ENCODE measurements at places on chromosomes 6 and 20. TPM values are rescaled to one million over a fixed set of nuclear protein-coding genes. Genes with fewer than 3 reads are reported as not detected.

- H3K4me3 ChIP-seq, result no peak overlapping the region
- DNase-seq, result no peak
- H3K27me3 ChIP-seq, result no peaks in the 10 kb centered on the region
- no peaks in the 10 kb centered on the region for H3K36me3 ChIP-seq
- H3K4me1 ChIP-seq, result peaks cover 49% of the 10 kb centered on the region
Measured at GRCh38 chr6:6586671-6587526, 1.6 kb upstream of the LY86 start.

DNA sequence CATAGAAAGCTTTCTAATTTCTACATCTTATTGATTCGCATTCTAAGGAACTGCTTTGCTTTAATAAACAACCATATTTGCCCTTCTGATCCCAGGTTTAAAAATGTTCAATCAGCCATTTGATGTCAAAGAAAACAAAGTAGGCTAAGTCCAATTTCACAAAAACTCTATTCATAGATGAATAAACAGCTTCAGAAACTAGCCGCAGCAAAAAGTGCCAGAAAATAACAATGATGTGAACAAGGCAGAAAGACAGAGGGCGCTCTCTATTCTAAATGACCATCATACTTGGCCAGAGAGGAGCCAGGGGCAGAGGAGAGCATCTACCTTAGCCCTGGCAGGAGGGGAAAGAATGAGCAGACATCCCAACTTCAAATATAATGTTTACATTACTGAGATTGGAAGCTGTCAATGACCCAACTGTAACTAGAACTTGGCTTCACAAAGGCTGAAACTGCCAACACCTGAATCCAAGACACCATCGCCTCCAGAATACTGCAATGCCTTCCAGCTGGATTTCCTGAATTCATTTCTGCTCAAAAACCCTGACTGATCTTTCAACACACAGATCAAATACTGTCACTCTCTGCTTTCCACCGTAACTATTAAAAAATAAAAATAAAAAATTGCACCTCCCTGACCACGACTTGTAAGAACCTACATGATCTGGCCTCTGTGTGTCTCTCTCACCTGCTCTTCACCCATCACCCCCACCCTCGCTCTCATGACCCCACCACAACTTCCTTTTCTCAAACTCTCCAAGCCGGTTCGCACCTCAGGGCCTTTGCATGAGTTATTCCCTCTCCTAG, 9.5 kb downstream of the CNKSR3 start:
- no peaks in the 10 kb centered on the region for H3K36me3 ChIP-seq
- H3K27ac ChIP-seq, result no peak overlapping the region
- H3K4me1 ChIP-seq, result peaks cover 7% of the 10 kb centered on the region
- no peak overlapping the region for H3K4me3 ChIP-seq
- no peak for DNase-seq
- no peaks in the 10 kb centered on the region for H3K27me3 ChIP-seq

DNA sequence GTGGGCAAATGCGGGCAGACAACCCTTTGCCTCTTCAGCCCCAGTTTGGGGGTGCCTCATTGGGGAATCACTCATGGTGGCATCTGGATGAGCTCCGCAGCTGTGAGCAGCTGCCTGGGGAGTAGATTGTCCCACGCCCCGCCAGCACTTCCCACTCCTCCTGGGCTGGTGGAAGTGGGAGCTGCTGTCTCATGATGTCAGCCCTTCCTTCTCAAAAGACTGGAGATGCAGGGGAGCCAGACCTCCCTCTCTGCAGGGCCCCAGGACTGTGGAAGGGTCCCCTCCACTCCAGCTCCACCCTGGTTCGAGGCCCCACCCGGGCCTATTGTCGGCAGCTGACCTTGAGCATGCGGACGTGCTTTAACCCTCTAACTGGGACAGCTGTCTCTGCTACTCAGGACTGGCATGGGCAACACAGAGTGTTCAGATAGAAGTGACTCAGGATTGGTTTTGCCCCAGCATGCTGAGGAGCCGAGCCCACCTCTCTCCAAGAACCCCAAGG, 2.0 kb downstream of the UNC93A start:
- H3K27me3 ChIP-seq, result no peaks in the 10 kb centered on the region
- no peak overlapping the region for H3K4me3 ChIP-seq
- no peaks in the 10 kb centered on the region for H3K36me3 ChIP-seq
- H3K4me1 ChIP-seq, result no peaks in the 10 kb centered on the region

ADGRF1 gene
- not detected for total RNA-seq

DNA sequence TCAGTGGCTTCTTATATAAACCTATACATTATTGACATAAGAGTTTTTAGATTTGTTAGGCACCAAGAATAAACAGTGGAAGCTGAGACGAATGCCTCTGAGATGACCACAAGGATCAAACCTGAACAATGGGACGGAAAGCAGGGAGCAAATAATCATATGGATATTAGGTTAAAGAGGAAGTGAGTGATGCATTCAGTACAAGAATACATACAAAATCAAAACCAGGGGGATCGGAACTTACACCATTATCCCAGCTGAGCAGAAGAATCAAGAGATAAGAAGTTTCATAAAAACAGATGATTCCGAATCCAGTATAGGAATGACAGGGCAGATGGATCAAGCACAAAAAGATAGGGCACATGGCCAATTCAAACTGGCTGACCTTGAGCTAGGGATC, 21.9 kb upstream of the CNKSR3 start:
- no peak for DNase-seq
- no peaks in the 10 kb centered on the region for H3K27me3 ChIP-seq
- H3K4me3 ChIP-seq, result no peak overlapping the region
- no peak overlapping the region for H3K27ac ChIP-seq
- H3K36me3 ChIP-seq, result no peaks in the 10 kb centered on the region

- peaks cover 9% of the 10 kb centered on the region for H3K36me3 ChIP-seq
- DNase-seq, result no peak
- H3K27ac ChIP-seq, result peak overlapping the region; percentile 36
- H3K4me1 ChIP-seq, result peaks cover 68% of the 10 kb centered on the region
Measured at GRCh38 chr20:32528905-32529670, 56.0 kb downstream of the NOL4L start.

ANKEF1 gene
- 1.8 TPM for total RNA-seq

DEFB124 gene
- total RNA-seq, result not detected

- peak overlapping the region; percentile 43 for H3K4me3 ChIP-seq
- no peaks in the 10 kb centered on the region for H3K27me3 ChIP-seq
- H3K36me3 ChIP-seq, result peaks cover 7% of the 10 kb centered on the region
- H3K4me1 ChIP-seq, result peaks cover 60% of the 10 kb centered on the region
- DNase-seq, result no peak
Measured at GRCh38 chr6:111759331-111759835, 113.9 kb downstream of the FYN start.

GRCh38 chr6:49888742-49889431, 22.6 kb upstream of the CRISP1 start:
- H3K27ac ChIP-seq, result no peak overlapping the region
- DNase-seq, result no peak
- no peak overlapping the region for H3K4me3 ChIP-seq
- H3K36me3 ChIP-seq, result no peaks in the 10 kb centered on the region
- H3K4me1 ChIP-seq, result no peaks in the 10 kb centered on the region
- H3K27me3 ChIP-seq, result no peaks in the 10 kb centered on the region

DNA sequence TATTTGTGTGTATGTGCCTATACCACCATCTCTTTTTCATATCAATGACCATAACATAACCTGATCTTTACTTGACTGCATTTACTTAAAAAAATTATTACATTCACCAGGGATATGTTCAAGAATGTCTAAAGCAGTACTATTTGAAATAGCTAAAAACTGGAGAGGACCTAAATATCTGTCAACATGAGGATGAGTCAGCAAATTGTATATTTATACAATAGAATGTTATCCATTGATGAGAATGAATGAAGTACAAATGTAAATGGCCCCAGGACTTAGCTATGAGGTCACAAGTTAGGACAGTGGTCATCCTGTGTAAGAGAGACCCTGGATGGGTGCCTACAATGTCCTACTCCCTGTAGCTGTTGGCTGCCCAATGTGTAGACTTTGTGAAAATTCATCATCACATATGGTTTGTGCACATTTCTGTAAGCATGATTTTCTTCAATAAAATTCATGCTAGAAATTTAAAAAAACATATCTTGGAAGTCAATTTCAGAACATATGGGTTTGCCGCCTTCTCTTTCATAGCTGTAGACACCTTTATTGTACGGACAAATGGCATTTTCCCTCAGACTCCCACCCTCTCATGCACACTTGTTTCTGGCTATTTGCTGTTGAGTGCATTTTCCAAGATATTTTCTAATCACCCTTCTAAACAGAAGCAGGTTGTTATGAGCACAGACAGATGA, 202.4 kb downstream of the CDH26 start:
- DNase-seq, result no peak
- no peaks in the 10 kb centered on the region for H3K27me3 ChIP-seq
- H3K4me3 ChIP-seq, result no peak overlapping the region
- no peak overlapping the region for H3K27ac ChIP-seq

KCNG1 gene
- not detected for total RNA-seq

DNA sequence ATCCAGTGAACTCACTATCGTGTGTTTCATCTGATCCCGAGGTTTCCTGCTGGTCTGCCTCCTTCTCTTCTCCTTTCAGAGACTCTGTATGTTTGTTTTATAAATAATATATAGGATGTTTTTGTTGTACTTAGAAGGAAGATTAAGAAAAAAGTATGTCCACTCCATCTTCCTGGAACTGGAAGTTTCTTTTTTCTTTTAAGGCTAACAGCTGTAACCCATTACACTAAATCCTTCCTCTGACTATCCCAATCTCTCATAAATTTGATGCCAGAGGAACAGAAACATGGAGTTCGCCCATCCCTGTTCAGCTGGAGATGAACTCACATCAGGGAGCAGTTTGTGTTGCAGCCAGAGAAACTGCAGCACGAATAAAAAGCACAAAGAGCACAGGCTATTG, 20.7 kb downstream of the RIPK1 start:
- H3K27ac ChIP-seq, result peak overlapping the region; percentile 23
- H3K4me1 ChIP-seq, result peaks cover 13% of the 10 kb centered on the region
- peaks cover 46% of the 10 kb centered on the region for H3K36me3 ChIP-seq
- no peaks in the 10 kb centered on the region for H3K27me3 ChIP-seq

- H3K27ac ChIP-seq, result no peak overlapping the region
- no peaks in the 10 kb centered on the region for H3K4me1 ChIP-seq
- no peak overlapping the region for H3K4me3 ChIP-seq
- no peaks in the 10 kb centered on the region for H3K36me3 ChIP-seq
Measured at GRCh38 chr6:5759571-5759970, 247.2 kb downstream of the NRN1 start.

- H3K27ac ChIP-seq, result no peak overlapping the region
- no peaks in the 10 kb centered on the region for H3K4me1 ChIP-seq
Measured at GRCh38 chr6:75818098-75818855, 69.2 kb downstream of the MYO6 start.

TMEM200A gene
- total RNA-seq, result 0.52 TPM

FAM229B gene
- 0.99 TPM for total RNA-seq

DNA sequence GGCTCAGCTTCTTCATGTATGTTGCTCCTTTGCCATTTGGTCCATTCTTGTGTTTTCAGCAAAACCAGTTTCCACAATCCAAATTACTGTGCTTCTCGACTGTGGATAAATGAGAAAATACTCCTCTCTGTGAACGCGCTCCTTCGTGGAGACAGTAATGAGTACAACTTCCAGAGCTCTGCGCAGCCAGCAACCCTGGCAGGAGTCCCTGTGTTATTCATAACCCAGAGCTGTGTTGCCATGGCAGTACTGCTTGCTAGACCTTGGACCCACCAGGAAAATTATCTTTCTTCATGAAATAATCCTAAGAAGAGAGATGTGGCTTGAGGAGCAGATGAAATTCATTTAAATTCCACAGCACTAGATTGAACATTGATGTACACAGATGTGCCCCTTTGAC, 73.7 kb downstream of the SLC22A3 start:
- no peak for DNase-seq
- no peaks in the 10 kb centered on the region for H3K4me1 ChIP-seq
- H3K27me3 ChIP-seq, result no peaks in the 10 kb centered on the region
- no peak overlapping the region for H3K4me3 ChIP-seq
- H3K36me3 ChIP-seq, result no peaks in the 10 kb centered on the region

GRCh38 chr6:45094831-45095230, 233.3 kb upstream of the RUNX2 start:
- no peak for DNase-seq
- no peak overlapping the region for H3K4me3 ChIP-seq
- H3K36me3 ChIP-seq, result no peaks in the 10 kb centered on the region
- H3K27ac ChIP-seq, result no peak overlapping the region

DNA sequence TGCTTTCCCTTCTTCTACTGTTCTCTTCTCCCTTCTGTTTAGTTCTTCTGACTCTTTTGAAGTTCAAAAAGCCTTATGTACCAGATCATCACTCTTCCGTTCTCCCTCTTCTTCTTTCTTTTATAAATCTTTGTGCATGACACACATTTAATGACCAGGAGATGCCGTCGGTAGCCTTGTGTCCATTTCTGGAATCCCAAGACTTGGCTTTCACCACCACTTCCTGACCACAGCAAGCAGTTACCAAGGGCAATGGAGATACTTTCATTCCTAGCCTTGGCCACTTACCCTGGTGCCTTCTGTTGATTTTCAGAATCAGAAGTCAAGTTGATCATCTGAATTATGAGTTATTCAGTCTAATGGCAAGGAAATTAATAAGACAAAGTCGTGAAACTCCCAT, 268.5 kb upstream of the QKI start:
- no peaks in the 10 kb centered on the region for H3K27me3 ChIP-seq
- H3K4me1 ChIP-seq, result no peaks in the 10 kb centered on the region
- DNase-seq, result no peak
- H3K36me3 ChIP-seq, result no peaks in the 10 kb centered on the region
- H3K4me3 ChIP-seq, result no peak overlapping the region

- peaks cover 2% of the 10 kb centered on the region for H3K27me3 ChIP-seq
- H3K4me1 ChIP-seq, result no peaks in the 10 kb centered on the region
- H3K4me3 ChIP-seq, result no peak overlapping the region
- H3K27ac ChIP-seq, result no peak overlapping the region
- DNase-seq, result no peak
Measured at GRCh38 chr20:6104493-6105188, 18.2 kb downstream of the FERMT1 start.

DNA sequence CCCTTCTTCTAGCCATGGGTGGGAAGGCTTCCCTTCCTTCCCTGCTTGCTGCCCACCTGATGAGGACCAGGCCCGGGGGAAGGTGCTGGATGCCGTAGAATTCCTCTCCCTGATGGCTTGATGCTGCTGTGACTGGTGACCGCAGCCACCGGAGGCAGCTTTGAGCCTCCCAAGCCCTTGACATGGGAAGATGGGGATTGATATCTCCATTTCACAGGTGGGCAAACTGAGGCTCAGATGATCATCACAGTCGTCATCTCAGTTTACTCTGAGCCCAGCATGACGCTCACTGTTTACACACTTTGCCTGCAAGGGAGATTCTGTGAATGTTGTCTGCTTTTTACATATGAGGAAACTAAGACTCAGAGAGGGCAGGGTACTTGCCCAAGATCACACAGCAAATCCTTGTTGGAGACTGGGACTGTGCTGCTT, 43.9 kb downstream of the SRC start:
- no peak overlapping the region for H3K4me3 ChIP-seq
- no peak overlapping the region for H3K27ac ChIP-seq
- no peaks in the 10 kb centered on the region for H3K36me3 ChIP-seq
- no peaks in the 10 kb centered on the region for H3K27me3 ChIP-seq

- no peak for DNase-seq
- H3K36me3 ChIP-seq, result no peaks in the 10 kb centered on the region
- H3K27me3 ChIP-seq, result no peaks in the 10 kb centered on the region
- H3K4me1 ChIP-seq, result no peaks in the 10 kb centered on the region
Measured at GRCh38 chr20:9573335-9574151, 59.2 kb downstream of the LAMP5 start.
